ENCODE measurements at places on chromosomes 7 and 10.

DNA sequence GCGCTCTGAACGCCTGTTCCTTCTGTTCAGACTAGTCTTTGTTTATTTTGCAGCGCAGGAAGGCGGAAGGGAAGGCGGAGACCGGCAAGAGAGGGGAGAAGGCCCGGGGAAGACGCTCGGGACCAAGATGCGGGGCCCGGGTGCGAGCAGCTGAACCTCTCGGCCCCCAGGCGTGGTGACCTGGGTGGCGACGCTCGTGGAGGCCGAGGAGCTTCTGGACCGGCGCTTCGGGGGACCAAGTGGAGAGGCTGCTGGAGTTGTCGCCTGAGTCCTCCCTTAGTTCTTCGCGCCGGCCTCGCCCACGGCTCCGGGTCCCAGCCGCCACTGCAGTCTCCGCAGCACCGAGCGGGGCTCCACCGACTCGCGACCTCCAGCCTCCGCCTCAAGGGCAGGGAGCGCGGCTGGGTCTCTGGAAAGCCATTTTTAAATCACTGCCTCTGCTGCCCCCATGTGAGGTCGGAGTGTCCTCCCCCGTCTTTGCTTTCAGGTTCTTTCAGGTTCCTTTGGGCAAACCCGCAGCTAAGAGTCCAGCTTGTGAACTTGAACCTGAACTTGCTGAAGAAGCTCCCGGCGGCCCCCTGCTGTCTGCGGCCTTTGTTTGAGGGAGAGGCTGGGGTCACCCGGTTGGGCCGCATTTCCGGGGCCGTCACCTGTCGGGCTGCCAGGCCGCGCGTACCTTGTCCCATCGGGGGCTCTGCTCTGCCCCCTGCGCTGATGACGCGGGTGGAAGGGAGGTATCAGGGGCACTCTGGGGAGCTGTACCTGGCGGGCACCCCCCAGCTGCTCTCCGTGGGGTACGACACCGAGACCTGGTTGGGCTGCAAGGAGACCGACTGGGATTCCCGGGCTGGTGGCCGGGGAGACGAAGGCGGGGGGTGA lies 136.0 kb downstream of the KIF20B start:
- DNase-seq, result peak; percentile 57

DNA sequence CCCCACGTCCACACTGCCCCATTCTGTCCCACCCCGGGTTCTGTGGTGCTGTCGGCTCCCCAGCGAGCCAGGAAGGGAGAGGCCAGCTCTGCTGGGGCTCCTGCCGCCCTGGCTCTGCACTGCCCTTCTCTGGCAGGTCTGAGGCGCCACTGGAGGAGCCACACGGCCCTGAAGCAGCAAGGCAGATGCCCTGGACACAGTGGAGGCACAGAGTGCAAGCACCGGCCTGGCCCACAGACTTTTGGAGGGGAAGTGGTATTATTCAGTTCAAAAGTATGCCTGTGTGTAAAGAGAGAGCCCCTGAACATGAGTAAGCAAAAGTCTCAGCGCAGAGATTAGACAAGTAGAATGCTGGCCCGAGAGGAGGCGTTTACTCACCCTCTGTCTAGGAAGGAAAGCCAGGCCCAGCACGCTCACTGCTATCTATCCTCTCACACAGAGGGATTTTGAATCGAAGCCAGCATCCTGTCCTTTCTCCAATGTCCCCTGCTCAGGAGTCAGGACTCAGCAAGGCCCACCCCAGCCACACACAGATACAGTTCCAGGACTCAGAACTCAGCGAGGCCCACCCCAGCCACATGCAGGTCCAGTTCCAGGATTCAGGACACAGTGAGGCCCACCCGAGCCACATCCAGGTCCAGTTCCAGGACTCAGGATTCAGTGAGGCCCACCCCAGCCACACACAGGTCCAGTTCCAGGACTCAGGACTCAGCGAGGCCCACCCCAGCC lies 115.0 kb downstream of the EGFR start:
- DNase-seq, result no peak

- no peak for DNase-seq
Measured at GRCh38 chr10:103439776-103440175, 12.4 kb downstream of the CALHM2 start.

- no peak for DNase-seq
Measured at GRCh38 chr10:29495366-29495765, 139.4 kb downstream of the SVIL start.

- DNase-seq, result no peak
Measured at GRCh38 chr10:121080281-121080891, 229.2 kb downstream of the WDR11 start.

- no peak for DNase-seq
Measured at GRCh38 chr7:68529221-68529620, 1069.1 kb upstream of the AUTS2 start.

DNA sequence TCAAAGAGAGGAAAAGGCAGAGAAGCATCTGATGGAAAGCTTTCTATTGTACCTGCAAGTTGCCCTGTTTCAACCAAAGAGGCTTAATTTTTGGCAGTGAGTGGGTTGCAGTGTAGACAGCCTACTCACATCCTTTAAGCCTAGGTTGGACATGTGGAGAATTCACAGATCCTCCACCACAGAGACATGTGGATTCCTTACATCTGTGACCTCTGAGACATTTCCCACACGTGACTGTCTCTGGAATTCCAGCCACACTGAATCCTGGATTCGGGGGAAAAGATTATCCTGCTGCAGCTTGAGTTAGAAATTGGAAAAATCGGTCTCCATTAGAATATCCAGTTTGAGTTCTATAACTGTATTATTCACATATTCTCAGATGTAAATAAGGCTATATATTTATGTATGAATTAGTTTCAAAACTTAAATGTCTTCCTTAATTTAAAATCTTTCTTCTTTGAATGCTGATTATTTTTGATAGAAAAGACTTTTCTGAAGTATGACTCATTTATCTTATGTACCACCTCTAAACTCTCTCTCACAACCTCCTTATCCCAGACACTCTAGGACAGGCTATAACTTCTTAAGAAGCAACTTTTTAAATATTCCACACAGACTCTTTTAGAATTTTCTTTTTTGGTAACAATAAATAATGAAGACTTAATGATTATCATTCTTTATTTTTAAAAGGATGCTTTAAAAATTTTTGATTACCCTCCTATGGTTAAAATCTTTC lies 123.3 kb downstream of the TWIST1 start:
- no peak for DNase-seq

GRCh38 chr7:77664715-77665114 lies 31.5 kb upstream of the RSBN1L start:
- no peak for DNase-seq

DNA sequence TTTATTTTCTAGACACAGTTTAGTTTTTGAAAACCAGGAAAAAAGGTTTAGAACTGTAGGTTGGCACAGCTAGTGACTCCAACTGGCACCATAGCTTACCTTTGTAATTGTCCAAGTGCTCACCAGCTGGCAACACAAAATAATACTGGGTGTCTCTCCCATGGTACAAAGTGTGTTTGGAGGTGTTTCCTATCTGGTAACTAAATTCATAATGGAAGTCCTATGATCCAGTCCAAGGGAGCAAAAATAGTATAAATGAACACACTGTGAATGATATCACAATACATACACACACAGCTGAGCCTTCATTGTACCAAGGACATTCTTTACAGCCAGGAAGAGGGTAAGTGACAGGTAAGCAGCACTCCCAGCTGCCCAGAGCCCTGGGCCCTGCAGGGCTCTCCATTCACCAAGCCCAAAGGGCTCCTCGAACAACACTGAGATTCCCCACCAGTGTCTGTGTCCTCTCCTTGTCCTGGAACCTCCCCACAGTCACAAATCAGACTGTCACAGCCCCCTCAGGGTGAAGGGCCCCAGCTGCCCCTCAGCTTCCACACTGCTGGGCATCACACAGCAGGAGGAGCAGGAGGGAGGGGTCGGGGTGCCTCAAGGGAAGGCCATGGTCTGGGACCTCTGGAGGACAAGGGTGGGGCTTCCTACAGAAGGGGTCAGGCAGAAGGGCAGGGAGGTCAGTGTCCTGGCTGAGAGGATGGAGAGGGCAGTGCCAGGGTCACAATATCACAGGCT lies 72.1 kb downstream of the PKD1L1 start:
- no peak for DNase-seq

GRCh38 chr10:5694573-5694972 lies 9.9 kb downstream of the TASOR2 start:
- DNase-seq, result no peak

- no peak for DNase-seq
Measured at GRCh38 chr10:6763423-6763822, 183.3 kb upstream of the PRKCQ start.

GRCh38 chr10:122341141-122341810 lies 33.2 kb upstream of the PLEKHA1 start:
- no peak for DNase-seq

GRCh38 chr10:32253821-32254220 lies 93.1 kb downstream of the EPC1 start:
- DNase-seq, result no peak

DNA sequence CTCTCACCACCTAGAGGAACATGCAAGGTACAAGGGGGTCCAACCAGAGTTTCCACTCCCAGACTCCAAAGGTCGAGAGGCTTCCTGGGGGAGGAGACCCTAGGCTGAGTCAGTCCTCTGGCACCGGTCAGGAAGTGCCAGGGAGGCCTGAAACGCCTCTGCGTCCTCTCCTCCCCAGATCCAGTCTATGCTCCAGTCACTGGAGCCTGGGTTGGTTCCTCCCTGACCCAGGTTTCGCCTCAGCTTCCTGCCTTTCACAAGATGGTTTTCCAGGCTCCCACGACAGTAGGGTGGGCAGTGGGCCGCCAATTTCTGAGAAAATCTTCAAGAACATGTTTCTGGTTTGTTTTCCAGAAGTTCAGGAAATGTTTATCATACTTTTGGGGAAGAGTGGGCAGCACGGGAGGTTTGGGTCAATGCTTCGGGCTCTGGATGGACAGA lies 30.0 kb downstream of the DUSP5 start:
- DNase-seq, result no peak

DNA sequence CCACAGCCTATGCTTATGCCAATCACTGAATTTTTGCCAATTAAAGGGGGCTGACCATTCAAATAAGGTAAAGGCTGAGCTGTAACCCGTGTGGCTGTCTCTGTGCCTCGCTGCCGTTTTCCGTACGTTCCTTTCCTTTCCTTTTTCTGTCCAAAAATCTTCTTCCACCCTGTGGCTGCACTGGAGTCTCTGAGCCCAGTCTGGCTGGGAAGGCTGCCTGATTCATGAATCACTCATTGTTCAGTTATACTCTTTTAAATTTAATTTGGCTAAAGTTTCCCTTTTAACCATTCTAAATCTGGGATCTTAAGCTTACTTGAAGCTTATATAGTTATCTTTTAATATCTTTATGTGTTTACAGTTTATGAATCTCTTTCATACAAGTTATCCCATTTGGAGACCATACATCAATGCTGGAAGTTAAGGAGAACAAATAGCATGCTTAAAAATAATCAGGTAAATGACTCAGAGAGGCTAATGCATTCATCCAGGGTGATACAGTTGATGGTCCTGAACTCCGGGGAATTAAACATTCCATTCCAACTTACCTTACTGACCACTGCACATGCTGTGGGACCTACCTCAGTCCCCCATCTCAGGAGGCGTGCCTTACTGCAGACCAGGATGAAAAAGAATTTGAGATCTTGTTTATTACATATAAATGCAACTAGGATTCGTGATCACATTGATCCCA lies 385.3 kb upstream of the ADARB2 start:
- DNase-seq, result no peak

DNA sequence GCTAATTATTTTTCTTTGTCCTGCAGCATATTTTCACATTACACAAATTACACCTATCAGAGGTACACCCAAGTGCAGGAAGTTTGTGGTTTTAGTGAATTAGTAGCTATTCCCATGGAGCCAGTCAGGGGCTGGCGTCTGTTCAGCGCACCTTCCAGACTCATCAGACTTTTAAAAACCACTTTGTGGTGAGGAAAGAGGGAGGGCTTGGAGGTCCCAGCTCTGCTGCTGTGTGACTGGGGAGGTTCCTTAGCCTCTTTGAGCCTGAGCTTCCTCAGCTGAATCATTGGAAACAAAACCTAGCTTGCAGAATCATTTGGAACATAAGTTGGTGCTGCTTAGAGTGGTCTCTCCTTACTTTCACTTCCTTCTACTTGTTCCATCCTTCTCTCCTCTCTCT lies 175.4 kb downstream of the SORCS3 start:
- no peak for DNase-seq

GRCh38 chr7:32378988-32379387 lies 111.2 kb downstream of the LSM5 start:
- no peak for DNase-seq
